ENCODE measurements at places on chromosomes 1 and 21.

- no peak for DNase-seq
Observed at GRCh38 chr1:93999840-94000415, 90.7 kb upstream of the GCLM start.

DNA sequence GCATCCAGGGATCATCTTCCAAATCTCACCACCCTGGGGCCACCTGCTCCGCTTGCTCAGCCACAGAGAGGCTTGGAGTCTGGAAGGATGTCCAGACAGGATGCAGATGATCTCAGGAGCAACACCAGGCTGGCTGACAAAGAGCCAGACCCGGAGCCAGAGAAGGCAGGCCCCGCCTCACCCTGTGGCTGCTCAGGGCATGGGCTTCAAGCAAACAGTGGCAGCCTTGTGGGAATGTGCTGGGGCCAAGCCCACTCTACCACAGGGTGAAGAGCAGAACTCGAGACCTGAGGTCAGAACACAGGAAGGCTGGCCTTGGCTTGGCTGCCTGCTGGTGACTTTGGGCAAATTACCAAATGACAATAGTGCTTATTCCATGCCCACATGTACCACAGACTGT lies 45.5 kb downstream of the MRPL37 start:
- no peak for DNase-seq

- DNase-seq, result no peak
Observed at GRCh38 chr1:150829751-150830150, 21.7 kb upstream of the CTSK start.

GRCh38 chr1:228207851-228208821 lies at the start of gene OBSCN:
Gene OBSCN, plus strand, starts transcription at chr1:228208044. Its CDS starts 3,740 bp downstream, at chr1:228211784.
- no peak for DNase-seq

Data from NCI-H1417 treated with DMSO at 0.1 percent for 48 hours (cell line).